ENCODE measurements at places on chromosomes 12 and 14. TPM values are rescaled to one million over a fixed set of nuclear protein-coding genes. Genes with fewer than 3 reads are reported as not detected.

PRB2 gene
- not detected for total RNA-seq

TESPA1 gene
- total RNA-seq = 4.5 TPM

KRT5 gene
- not detected for total RNA-seq

RDH12 gene
- 0.29 TPM for total RNA-seq

ZBTB42 gene
- 5.5 TPM for total RNA-seq

AVPR1A gene
- total RNA-seq = not detected

CCDC177 gene
- not detected for total RNA-seq

FGF6 gene
- not detected for total RNA-seq

RHNO1 gene
- 65.4 TPM for total RNA-seq

FAM186B gene
- total RNA-seq = 0.17 TPM

DNA sequence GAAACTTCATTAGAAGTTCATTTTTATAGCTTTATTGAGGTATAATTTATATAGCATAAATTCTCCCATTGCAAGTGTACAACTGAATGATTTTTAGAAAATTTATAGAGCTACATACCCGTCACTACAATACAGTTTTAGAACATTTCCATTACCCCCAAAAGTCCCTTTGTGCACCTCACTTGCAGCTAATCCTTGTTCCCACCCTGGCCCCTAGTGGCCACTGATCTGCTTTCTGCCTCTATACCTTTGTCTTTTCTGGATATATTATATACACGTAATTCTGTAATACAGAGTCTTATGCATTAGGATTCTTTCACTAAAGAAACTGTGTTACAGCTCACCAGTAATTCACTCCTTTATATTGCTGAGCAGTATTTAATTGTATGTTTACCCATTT, 145.1 kb upstream of the DIO2 start:
- peak; percentile 8 for DNase-seq

- no peak for DNase-seq
Observed at GRCh38 chr12:65318186-65318685, 39.8 kb downstream of the MSRB3 start.

GRCh38 chr14:100911665-100912316, 8.3 kb upstream of the RTL1 start:
- no peak for DNase-seq

- DNase-seq = no peak
Observed at GRCh38 chr14:71221119-71221518, 313.9 kb downstream of the PCNX1 start.

- no peak for DNase-seq
Observed at GRCh38 chr14:100855256-100855930, 29.5 kb downstream of the MEG3 start.

DNA sequence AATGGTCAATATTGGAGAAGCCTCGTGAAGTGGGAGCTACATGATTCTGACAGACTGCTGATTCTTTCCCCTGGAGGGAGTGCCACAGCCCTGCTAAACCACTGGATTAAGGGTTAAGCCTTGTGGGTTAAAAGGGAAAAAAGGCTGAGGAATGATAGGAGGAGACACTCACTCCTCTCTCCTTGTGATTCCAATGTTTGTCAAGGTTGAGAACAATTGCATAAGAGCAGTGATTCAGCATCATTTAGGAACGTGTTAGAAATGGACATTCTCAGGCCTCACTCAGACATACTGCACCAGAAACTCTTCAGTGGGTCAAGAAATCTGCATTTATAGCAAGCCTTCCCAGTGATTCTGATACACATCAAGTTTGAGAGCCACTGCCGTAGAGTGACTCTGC, 87.8 kb upstream of the GZMB start:
- DNase-seq = no peak

DNA sequence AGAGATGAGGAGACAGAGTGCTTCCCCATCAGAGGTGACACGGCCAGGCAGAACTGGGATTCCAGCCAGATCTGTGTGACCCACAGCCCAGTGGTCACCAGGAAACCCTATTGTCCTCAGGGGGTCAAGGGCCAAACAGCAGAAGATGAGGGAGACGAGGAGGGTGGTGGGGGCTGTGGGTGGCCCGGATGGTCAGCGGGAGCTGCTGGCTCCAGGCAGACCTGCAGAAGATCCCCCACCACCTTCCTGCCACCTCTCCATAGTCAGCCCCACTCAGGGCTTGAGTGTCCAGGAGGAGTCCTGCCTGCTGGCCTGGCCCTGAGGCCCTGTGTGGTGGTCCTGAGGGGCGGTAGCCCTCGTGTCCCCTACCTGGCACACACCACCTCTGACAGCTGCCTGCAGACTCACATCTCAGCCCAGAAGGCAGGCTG, 136.8 kb downstream of the CALM1 start:
- DNase-seq = no peak

DNA sequence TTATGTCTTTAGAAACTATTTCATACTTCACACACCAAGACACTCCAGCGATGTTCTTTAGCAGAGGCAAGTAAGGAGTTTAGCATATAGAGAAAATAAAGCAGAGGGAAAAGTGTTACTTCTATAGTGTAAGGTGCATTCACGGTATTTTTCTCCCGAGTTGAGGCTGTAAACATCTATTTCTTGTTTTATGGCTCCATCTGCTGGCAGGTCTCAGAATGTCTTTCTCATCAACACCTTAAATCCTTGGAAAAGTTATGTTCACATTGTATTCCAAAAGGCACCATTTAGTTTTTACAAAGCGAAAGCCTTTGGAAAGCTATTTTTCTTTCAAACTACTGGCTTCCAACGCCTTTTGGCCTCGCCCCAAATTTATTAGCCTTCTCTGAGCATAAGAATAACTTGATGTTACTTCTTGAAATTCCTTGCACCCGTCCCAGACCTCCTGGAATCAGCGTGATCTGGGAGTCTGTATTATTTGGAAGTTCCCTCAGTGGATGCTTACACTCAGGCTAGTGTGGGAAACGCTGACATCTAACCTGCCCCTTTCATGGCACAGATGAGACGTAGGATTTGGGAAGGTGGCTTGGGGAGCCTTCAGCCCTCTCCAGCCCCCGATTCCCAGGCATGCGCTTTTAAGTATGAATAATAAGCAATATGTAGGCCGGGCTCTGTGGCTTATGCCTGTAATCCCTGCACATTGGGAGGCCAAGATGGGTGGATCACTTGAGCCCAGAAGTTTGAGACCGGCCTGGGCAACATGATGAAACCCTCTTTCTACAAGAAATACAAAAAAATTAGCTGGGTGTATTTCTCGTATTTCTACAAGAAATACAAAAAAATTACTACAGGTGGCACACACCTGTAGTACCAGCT, 1.9 kb upstream of the PIWIL1 start:
- DNase-seq = peak; percentile 28

DNA sequence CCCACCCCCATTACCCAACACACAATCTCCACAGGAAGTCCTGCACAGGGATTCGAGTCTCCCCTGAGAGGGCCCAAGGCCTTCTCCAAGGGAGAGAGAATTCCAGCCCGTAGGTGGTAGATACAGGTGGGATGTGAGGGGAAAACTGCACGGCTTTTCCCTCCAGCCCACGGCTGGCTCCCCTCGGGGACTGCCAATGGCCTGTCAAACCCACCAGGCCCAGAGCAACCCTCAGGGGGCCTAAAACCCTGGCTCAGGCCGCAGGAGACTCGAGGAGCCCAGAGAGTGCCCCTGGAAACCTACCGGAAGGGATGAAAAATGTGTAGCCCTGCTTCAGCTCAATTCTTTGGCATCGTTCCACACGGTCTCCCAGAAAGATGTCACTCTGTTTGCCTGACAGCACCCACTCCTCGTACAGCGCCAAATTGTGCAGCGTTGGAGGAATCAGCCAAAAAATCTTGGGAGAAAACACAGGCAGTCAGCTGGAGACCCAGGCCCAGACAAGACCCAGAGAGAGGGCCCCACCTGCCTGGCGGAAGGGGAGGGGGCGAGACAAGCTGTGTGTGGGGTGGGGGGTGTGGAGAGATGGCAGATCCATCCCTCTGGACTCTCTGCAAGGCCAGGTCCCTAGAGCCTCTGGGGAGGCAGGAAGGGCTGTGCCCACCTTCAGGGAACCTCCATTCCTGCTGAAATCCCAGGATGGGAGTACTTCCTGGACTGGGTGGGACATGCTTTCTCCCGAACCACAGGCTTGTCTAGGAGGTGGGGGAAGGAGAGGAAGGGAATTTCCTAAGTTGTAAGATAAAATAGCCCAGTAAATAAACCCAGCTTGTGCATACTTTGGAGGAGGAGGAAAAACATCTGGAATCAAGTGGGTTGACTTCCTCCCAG, 48.1 kb downstream of the KDM2B start:
- DNase-seq = no peak

DNA sequence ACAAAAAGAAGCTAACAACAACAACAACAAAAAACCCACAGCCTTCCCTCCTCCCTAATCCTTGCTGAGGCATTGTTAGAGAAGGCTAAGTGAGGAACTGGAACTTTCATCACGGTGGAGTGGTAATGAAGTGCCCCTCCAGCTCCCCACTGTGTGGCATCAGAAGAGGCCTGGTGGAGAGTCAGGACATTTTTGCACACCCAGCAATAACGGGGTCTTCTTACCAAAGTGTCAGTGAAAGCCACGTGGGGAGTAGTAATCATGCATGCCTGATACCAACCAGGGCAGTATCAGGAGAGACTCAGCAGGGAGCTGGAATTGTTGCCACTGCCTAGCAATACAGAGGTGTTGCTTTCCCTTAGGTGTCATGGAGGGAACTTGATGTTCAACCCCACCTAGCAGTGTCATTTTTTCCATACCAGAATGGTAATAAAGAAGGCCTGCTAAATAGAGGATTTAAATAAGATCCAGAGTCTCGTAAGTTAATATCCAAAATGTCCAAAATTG, 299.7 kb upstream of the RGS6 start:
- DNase-seq = no peak

DNA sequence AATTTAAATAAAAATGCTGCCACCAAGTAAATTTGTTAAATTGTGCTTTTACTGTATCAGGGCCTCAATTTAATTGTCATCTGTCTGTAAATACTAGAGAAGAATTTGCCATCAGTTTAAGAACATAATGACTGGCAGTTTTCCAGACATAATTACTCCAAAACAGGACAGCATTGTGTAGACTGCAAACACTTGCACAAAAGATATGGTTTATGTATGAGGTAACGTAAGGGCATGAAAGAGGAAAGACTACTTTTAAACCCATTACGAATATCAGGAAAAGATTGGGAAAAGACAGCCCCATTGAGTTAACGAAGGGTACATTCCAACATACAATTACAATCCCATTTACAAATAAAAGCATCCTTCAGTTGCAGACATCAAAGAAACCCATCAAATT, 59.8 kb upstream of the KRR1 start:
- no peak for DNase-seq

DNA sequence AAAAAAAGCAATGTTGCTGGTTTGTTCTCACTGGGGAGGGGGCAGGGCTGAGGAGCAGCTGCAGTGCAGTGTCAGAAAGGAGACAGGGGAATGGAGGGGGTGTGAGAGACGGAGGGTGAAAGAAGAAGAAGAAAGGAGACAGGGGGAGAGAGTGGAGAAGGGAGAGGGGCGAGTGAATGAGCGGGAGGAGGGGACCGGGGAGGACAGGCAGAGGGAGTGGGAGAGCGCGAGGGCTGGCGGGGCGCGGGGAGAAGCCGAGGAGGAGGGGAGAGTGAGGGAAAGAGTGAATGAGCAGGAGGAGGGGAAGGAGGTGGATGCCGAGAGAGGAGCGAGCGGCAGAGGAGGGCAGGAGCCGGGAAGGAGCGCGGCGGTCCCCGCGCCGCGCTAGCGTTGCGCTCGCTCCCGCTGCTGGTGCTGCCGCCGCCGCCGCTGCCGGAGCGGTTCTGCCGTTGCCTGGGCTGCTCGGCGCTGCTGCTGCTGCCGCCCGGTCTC, at the start of gene NOVA1:
TSS of gene NOVA1 (minus strand) at position 445 of the 492 bp plus-strand sequence. CDS start 597 bp downstream, outside the sequence.
- DNase-seq = no peak

DNA sequence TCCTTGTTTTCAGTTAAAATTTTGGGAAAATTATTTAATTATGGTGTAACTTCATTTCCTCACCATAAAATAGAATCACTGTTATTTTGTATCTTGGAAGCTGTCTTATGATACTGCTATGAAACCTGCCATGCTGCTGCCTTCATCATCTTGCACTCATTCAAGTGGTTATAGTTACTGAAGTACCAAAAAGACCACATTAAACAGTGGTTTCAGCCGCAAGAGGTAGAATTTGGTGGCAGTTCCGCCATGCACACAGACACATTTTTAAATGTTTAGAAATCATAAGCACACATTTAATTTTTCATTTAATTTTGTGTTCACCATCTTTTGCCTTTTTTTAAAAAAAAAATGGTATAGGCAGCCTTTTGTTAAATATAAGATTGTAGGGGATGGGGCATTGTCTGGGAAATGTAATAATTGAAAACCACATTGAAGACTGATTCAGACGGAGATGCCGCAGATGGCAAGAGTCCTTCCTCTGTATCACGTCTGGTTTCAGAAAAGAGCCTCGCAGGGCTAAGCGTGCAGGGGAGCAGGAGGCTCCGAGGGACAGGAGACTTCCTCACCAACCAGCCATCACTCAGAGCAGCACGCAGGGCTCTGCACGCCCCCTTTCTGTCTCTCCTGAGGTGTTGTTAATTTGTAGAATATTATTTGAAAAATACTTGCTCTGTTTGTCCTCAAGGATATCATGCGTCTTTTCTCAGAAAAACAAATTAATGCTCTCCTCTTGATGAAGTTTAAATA, 115.2 kb upstream of the PELI2 start:
- no peak for DNase-seq

DNA sequence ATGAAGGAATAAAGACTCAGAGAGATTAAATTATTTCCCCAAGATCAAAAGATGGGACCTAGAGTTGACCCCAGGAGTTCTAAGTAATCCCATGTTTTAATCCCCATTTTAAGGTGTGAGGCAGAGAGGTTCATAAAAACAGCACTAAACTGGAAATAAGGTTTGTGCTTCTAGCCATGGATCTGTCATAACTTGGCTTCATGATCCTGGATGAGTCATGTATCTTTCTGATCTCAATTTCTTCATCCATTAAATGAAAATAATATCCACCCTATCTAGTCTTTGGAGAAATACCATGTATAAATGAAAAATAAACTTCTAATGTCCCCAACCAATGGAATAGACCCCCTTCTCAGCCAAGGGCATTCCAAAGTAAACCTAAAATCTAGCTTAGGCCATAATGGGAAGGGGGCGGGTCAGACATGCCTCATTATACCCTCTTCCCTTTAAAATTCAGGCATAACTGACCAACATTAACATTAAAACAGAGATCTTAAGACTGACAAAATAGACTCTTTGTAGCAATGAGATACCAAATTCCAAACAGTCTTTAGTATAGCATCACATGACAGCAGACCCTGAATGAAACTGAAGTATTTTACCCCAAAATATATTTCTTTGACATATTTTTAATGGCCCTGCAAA, 47.8 kb downstream of the SLC41A2 start:
- no peak for DNase-seq

All from HT1080 (cell line).